ENCODE measurements at places on chromosomes 6 and 20.

DNA sequence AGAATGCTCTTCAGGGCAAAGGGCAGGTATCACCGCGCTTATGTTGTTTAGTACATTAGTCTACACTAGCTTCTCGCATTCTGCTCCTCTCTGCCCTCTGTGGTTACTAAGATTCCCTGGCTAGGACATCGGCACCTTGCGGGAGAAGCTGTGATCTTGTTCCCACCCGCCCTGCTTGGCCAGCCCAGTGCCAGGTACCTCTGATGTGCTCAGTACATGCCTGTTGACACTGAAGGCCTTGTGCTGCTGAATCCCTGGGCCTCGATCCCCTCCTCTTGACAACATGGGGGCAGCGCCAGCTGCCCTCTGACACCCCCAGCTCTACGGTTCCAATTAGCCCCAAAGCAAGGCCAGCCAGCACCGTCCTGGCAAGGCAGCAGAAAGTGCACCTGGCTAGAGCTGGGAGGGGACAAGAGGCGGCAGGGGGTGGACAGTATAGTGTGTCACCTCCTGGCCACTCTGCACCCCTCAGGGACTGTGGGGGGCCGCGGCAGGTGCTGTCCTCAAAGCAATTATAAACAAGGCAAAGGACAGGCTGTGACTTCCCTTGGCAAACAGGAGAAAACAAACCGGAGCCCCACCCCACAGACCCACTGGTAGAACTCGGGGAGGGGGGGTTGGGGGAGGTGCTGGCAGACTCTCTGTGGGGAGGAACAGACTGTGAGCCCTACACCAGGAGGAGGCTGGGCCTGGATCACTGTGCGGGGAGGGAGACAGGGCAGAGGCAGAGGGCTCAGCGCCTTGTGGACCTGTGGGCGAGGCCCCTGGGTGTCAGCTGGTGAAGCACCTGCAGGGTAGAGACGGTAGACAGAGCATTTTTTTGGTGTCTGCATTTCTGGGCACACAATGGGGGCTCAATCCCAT, 7.1 kb downstream of the TFEB start:
- DNase-seq, result no peak

GRCh38 chr20:35048739-35049138, 43.9 kb downstream of the TRPC4AP start:
- DNase-seq, result no peak

DNA sequence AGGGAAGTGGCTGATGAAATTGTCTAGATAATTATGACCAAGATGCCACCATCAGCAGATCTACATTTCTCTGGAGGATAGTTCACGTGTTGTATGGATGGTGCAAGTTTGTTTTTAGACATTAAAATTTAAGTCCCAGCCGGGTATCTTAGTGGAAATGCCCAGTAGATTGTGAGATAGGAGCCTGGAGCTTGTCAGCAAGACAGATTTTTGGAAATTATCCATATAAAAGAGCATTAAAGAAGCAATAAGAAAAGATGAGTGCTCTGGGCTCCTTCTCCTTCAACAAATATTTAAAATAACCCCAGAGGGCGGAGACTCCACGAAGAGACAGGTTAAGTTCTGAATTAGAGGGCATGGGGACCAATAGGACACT, 47.6 kb upstream of the SMLR1 start:
- DNase-seq, result no peak

- no peak for DNase-seq
These were observed 294.6 kb upstream of the POU3F2 start for GRCh38 chr6:98539741-98540140.

- no peak for DNase-seq
These were observed 3.4 kb downstream of the ADA start for GRCh38 chr20:44648068-44648467.

DNA sequence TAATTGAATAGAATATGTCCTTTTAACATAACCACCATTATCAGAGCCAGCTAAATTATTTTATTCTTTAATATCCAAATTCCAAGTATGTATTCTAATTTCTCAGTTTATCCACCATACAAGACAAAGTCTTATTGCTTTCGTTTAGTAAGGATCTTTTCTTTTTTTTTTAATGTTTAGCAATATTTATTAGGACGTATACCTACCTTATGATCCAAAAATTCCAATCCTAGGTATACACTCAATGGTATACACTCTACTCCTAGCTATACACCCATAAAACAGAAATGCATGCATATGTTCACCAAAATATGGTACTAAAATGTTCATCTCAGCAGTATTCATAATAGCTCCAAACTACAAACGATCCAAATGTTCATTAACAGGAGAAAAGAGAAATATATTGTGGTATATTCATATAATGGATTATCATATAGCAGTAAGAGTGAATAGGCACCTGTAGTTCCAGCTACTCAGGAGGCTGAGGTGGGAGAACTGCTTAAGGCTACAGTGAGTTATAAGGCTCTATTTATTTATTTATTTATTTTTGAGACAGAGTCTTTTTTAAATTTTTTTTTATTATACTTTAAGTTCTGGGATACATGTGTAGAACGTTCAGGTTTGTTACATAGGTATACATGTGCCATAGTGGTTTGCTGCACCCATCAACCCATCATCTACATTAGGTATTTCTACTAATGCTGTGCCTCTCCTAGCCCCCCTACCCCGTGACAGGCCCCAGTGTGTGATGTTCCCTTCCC, 17.3 kb downstream of the TNFAIP3 start:
- no peak for DNase-seq

Data from NCI-H1694 (cell line).